Sigmoid colon (tissue), 7 donors: ENCODE measurements at places on chromosomes 1 and 21. TPM values are rescaled to one million over a fixed set of nuclear protein-coding genes. Genes with fewer than 3 reads are reported as not detected.

DNA sequence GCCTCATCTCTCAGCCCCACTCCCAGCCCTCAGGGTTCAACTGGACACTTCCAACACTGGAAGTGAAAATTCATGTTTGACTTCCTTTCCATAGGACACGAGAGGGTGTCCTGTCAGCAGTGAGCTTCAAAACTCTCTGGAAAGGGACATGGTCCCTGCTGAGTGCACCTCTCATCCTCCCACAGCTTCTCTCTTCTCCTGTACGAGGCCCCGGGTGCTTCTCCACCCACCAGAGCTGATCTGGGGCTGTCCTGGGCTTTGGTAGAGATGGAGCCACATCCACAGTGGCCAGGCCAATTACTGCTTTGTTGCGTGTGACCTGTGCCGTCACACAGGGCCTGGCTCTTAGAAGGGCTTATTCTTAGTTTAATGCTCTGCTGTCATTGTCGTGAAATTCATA lies 182.3 kb downstream of the RRAGC start:
- no peak overlapping the region for H3K4me3 ChIP-seq
- no peak overlapping the region for H3K27ac ChIP-seq
- H3K27me3 ChIP-seq = no peaks in the 10 kb centered on the region
- no peaks in the 10 kb centered on the region for H3K36me3 ChIP-seq

- no peak for DNase-seq
- no peak overlapping the region for H3K4me3 ChIP-seq
- no peaks in the 10 kb centered on the region for H3K36me3 ChIP-seq
Measured at GRCh38 chr1:230643908-230644307, 1.6 kb downstream of the COG2 start.

GRCh38 chr1:116105996-116106395 lies 5.2 kb upstream of the MAB21L3 start:
- H3K36me3 ChIP-seq = no peaks in the 10 kb centered on the region
- H3K4me1 ChIP-seq = no peaks in the 10 kb centered on the region
- H3K27me3 ChIP-seq = no peaks in the 10 kb centered on the region
- H3K27ac ChIP-seq = no peak overlapping the region
- no peak for DNase-seq
- H3K4me3 ChIP-seq = no peak overlapping the region

- no peak overlapping the region for H3K4me3 ChIP-seq
- H3K36me3 ChIP-seq = no peaks in the 10 kb centered on the region
- peaks cover 16% of the 10 kb centered on the region for H3K4me1 ChIP-seq
- DNase-seq = no peak
Measured at GRCh38 chr1:17229379-17229778, 19.5 kb upstream of the PADI3 start.

- peak; percentile 74 for DNase-seq
- H3K4me1 ChIP-seq = peaks cover 35% of the 10 kb centered on the region
Measured at GRCh38 chr1:226988334-226988666, 48.2 kb downstream of the COQ8A start.

DNA sequence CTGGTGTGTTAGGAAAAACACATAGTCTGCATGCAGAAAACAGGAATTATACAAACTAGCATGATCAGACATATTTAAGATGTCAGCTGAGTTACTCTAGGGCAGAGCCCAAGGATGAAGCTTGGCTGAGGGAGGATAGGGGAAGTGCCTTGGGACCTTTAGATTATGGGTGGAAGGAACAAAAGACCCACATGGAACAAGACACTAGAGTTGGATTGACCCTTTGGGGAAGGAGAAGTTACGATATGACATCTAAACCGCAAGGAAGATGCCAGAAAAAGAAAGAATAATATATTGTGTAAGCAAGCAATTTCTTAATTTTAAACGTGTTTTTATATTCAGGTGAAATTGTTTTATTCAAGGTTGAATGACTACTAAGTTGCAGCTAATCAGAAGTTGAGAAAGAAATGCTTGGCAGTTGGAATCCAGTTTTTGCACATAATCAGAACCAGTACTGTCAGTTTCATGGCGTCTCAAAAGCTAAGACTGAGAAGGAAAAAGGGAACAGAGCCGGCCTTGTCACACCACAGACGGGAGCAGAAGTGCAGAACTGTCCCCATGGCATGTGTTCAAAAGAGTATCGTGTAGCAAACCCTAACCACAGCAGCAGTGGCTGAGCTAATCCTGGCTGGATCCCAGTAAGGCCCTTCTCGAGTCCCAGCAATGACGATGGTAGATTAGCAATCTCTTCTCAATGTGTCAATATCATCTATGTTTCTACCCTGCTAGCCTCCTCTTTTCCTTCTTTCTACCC lies 31.2 kb upstream of the IFNAR2 start:
- peaks cover 22% of the 10 kb centered on the region for H3K4me1 ChIP-seq
- H3K27me3 ChIP-seq = no peaks in the 10 kb centered on the region
- no peak overlapping the region for H3K4me3 ChIP-seq
- H3K27ac ChIP-seq = peak overlapping the region; percentile 53
- DNase-seq = peak; percentile 75

DNA sequence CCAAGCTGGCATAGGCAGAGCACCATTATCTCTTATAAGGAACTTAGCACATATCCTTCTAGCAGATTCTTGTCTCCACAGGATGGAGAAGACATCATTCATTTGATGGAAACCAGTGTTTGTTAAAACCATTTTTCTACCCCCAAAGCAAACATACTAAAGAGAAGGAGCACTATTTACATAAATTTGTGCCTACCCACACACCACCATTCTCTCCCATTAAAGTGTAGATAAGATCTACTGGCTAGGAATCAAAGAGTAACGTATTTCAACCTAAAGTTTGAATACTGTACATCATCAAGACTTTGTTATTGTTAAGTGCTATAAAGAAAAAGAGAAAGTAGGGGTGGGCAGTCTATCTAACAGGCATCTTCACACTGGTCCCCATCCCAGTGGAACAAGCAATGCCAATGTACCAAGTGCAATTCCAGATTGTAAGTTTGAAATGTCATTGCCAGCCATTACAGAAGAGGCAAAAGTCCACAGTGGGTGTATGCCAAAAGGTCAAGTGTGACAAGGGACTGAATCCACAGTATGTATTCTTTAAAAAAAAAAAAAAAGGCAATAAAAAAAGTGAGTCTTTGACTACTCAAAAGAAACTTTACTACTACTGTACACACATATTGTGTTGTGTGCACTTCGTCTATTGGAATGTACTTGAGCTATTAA lies 18.8 kb downstream of the CCSAP start:
- H3K27me3 ChIP-seq = no peaks in the 10 kb centered on the region
- DNase-seq = no peak
- H3K4me1 ChIP-seq = no peaks in the 10 kb centered on the region
- H3K27ac ChIP-seq = no peak overlapping the region
- no peaks in the 10 kb centered on the region for H3K36me3 ChIP-seq
- H3K4me3 ChIP-seq = no peak overlapping the region

DNA sequence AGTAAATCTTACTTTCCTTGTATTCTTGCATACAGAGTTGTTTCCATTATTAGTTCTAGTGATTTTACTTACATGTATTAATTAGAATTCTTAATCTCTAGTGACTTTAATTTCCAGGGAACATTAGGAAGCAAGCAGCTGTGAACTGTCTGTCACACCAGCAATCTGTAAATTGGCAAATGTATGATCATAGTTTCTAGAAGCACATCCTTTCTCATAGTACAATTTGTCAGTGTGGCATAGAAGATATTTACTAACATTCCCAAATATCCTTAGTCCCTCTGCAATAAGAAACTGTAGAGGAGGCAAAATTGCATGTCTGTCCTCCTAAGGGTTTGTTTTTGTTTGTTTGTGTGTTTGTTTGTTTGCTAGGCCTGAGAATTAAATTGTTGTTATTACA lies 17.0 kb upstream of the FMO1 start:
- DNase-seq = no peak
- H3K4me1 ChIP-seq = no peaks in the 10 kb centered on the region
- no peak overlapping the region for H3K4me3 ChIP-seq
- H3K27me3 ChIP-seq = no peaks in the 10 kb centered on the region
- H3K36me3 ChIP-seq = no peaks in the 10 kb centered on the region

- H3K36me3 ChIP-seq = no peaks in the 10 kb centered on the region
- H3K27ac ChIP-seq = peak overlapping the region; percentile 96
- DNase-seq = peak; percentile 79
- H3K27me3 ChIP-seq = no peaks in the 10 kb centered on the region
- no peak overlapping the region for H3K4me3 ChIP-seq
- peaks cover 100% of the 10 kb centered on the region for H3K4me1 ChIP-seq
Measured at GRCh38 chr1:21319447-21320407, 29.5 kb upstream of the ECE1 start.

DNA sequence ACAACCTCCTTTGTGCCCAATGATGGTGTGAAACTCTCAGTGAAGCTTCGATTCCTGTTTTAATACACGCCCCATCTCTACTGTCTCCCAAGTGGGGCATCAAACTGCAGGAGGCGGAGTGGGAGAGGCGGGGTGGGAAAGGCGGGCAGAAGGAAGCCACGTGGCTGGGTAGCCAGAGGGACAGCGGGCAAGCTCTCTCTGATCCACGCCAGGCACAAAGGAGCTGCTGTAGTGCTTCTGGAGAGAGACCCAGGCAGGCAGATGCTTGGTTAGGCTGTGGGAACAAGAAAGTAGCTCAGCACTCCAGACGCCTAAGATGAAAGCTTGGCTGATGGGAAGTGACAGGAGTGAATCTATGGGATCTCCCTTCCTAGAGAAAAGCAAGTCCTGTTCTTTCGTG lies 25.7 kb downstream of the TRIM67 start:
- H3K4me3 ChIP-seq = no peak overlapping the region
- no peak for DNase-seq

GRCh38 chr1:203630697-203631096 lies 4.1 kb downstream of the ATP2B4 start:
- DNase-seq = peak; percentile 70
- H3K36me3 ChIP-seq = peaks cover 8% of the 10 kb centered on the region
- H3K27me3 ChIP-seq = no peaks in the 10 kb centered on the region

DNA sequence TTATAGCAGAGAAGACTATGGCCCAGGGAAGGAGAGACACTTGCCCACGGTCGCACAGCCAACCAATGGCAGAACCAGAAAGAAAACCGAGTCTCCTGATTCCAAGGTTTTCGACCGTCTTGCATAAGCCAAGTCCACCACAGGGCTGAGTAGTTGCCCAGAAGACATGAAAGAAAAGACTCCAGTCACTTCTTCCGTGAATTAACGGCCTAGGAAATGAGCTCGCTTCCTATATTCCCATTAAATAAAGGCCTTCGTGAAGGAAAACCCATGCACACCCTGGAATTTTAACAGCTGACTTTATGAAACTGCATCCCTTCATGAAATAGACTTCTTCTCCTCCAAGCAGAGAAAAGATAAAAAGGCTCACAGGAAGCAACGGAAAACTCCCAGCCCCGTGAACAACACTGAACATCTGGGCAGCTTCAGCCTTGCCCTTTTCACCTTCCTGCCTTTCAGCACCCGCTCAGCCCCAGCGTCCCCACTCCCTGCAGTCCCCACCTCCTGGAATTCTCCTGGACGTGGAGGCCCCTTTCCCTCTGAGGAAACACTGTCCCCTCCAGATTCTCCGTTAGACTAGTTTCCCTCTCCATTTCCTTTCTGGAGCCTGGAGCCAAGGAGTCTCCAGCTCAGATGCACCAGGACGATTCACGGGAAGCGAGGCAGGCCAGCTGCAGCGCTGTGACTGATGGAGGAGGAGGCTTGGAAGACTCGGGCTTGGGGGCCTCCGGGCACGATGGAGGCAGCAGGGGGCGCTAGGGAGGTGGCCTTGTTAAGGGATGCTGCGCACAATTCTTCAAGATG lies 2.7 kb upstream of the MYOC start:
- DNase-seq = peak; percentile 91
- H3K4me1 ChIP-seq = peaks cover 41% of the 10 kb centered on the region
- H3K36me3 ChIP-seq = no peaks in the 10 kb centered on the region
- no peaks in the 10 kb centered on the region for H3K27me3 ChIP-seq
- H3K4me3 ChIP-seq = no peak overlapping the region

- H3K4me1 ChIP-seq = no peaks in the 10 kb centered on the region
- H3K27me3 ChIP-seq = no peaks in the 10 kb centered on the region
- H3K27ac ChIP-seq = no peak overlapping the region
- no peak overlapping the region for H3K4me3 ChIP-seq
- DNase-seq = no peak
- H3K36me3 ChIP-seq = no peaks in the 10 kb centered on the region
Measured at GRCh38 chr1:30777060-30777903, 19.7 kb upstream of the LAPTM5 start.

- no peaks in the 10 kb centered on the region for H3K27me3 ChIP-seq
- H3K4me3 ChIP-seq = no peak overlapping the region
- H3K27ac ChIP-seq = no peak overlapping the region
- peaks cover 13% of the 10 kb centered on the region for H3K4me1 ChIP-seq
Measured at GRCh38 chr21:41091616-41092015, 76.3 kb upstream of the BACE2 start.

- no peak for DNase-seq
- no peak overlapping the region for H3K4me3 ChIP-seq
- H3K36me3 ChIP-seq = no peaks in the 10 kb centered on the region
- no peak overlapping the region for H3K27ac ChIP-seq
Measured at GRCh38 chr1:220928725-220929300, 49.6 kb downstream of the HLX start.

DNA sequence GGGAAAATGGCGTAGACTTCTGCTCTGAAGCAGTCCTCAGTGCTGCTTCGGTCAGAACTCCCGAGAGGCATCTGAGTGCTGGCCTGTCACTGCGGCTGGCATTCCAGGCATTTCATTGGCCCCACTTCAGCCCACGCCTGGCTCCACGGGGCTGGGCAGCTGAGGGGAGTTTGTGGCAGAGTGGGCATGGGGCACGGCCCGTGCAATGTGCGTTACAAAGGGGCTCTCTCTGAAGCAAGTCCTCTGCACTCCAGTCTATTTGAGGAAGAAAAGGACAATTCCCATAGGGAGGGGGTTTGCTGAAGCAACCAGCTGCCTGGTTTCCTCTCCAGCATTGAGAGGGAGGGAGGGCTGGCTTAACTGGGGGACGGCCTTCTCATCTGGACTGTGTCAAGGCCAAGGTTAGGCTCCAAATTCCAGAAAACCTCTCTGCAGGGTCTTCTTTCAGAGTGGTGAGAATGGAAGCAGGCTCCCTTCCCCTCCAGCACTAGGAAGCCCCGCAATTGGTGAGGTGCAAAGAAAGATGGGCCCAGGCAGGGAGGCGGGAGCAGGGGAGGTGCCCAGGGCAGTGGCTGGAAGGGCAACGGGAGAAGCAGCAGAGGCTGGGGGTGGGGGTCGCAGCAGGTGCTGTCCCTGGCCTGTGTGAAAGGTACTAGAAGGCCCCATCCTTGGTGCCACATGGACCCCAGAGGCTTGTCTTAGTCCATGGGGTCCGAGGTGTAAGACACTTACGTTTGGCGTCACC lies 21.1 kb upstream of the GPR157 start:
- no peak for DNase-seq
- H3K27me3 ChIP-seq = no peaks in the 10 kb centered on the region
- H3K36me3 ChIP-seq = no peaks in the 10 kb centered on the region
- H3K27ac ChIP-seq = peak overlapping the region; percentile 27

GRCh38 chr1:206854401-206855129 lies 10.9 kb upstream of the IL20 start:
- no peak overlapping the region for H3K27ac ChIP-seq
- no peaks in the 10 kb centered on the region for H3K27me3 ChIP-seq
- H3K4me3 ChIP-seq = no peak overlapping the region
- no peak for DNase-seq
- H3K4me1 ChIP-seq = no peaks in the 10 kb centered on the region

Gene FALEC
- not detected for total RNA-seq

Gene GCSAML
- total RNA-seq = 1.4 TPM

Gene C1orf105
- not detected for total RNA-seq

Gene CSF3R
- total RNA-seq = 7.5 TPM

Gene NEXN
- 158 TPM for total RNA-seq

Gene PTGER3
- total RNA-seq = 26.8 TPM
